CD4-positive, alpha-beta memory T cell (primary cell): ENCODE measurements at places on chromosomes 3 and 15. TPM values are rescaled to one million over a fixed set of nuclear protein-coding genes. Genes with fewer than 3 reads are reported as not detected.

DNA sequence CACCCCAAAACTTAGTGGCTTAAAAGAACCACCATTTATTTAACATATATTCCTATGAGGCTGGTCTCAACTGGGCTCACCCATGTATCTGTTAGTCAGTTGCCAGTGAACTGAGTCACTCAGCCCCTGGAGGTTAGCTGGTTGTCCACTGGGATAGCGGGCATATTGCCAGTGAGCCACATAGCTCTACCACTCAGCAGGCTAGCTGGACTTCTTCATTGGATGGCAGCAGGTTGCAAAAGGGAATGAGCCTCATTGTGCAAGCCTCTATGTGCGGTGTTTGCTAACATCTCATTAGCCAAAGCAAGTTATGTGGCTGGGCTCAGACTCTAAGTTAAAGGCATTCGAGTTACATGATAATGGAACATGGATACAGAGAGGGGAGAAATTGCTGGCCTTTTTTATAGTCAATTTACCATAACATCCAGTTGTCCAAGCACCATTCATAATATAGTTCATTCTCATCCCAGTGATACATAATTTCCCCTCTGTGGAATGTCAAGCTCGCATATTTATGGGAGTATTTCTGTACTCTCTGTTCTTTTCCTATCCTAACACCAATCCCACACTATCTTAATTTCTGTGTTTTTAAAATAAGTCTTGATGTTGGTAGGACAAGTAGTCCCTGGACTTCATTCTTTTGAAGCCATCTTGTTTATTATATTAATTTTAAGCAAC is 8.7 kb downstream of the BTD start:
- DNase-seq, result no peak

DNA sequence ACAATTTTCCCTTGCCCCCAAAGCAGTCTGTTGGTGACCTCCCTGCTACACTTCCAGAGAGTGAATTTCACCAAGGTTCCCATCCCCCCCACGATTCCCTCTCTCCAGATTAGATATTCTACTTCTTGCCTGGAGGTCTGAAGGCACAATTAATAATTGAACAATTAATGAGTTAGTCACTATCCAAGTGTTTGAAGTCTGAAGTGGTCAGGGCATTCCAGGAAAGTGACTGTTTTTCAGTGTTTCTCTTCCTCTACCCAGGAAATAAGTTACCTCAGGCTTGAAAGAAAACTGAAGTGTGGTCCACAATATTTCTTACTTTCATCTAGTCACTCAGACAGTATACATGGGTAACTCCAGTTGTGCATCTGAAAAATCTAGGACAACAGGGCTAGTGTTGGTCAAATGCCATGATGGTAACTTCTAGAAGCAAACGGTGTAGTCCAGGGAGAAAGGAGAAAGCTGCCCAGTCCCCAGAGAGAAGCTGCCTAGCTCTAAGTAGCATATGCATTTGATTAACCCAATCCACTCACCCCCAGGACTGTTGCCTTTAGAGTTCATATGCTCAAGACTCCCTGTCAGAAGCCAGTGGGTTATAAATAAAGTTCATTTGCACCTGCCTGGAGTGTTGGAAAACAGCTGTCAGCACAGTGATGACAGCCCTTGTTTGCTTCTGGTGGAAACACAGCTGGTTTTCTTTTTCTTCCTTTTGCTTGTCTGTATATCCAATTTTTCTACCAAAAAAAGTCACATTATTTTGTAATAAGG is 2.3 kb upstream of the TM4SF4 start:
- DNase-seq, result no peak

DNA sequence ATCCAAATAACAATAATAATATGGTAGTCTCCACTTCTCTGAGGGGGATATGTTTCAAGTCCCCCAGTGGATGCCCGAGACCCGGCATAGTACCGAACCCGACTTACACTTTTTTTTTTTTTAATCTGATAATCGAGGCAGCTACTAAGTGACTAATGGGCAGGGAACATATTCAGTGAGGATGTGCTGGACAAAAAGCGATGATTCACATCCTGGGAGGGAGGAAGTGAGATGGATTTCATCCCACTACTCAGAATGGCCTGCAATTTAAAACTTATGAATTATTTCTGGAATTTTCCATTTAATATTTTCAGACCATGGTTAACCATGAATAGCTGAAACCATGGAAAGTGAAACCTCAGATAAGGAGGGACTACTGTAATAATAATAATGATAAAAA is 49.5 kb upstream of the SELENOK start:
- DNase-seq, result no peak

GRCh38 chr3:172171396-172172075 is 132.2 kb downstream of the FNDC3B start:
- DNase-seq, result no peak

DNA sequence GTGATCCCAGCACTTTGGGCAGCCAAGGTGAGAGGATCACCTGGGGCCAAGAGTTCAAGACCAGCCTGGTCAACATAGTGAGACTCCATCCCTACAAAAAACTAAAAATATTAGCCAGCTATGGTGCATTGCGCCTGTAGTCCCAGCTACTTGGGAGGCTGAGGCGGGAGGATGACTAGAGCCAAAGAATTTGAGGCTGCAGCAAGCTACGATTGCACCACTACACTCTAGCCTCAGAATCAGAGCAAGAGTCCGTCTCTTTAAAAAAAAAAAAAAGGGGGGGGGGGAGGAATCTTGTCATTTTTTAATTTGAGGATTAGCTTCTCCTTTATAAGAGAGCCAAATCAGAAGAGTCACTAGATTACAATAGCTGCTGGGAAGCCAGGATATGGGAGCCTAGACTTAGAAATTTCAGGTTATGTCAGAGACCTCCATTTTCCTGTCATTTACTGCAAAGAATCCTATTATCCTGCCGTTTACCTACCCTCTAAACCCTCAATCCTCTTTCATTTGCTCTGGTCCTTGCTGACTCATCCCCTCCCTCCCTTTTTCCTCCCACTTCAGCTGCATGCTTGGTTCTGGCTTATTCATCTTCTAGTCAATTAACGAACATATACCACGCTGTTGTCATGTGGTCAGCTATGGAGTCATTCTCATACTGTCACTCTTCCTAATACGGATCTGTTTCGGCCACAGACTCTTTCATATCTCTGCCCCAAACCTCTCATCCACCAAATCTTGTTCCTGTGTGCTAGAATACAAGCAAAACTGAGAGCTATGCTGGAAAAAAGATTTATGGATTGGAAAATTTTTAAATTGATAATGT is 83.8 kb upstream of the PPIB start:
- no peak for DNase-seq

DNA sequence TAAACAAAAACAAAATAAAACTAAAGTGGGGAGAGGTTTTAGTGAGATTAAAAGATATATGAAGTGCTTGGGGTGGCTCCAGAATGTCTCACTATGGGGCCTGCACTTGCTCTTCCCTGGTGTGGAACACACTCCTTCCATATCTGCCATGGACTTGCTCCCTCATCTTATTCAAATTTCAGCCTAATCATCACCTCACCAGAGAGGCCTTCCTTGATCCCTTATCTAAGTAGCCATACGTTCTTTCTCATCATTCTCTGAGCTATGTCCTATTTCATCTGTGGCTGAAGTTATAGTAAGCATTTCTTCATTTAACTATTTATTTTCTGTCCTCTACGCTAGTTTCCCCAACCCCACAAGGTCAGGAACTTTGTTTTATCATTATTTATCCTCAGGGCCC is 511.7 kb downstream of the NTRK3 start:
- no peak for DNase-seq

DNA sequence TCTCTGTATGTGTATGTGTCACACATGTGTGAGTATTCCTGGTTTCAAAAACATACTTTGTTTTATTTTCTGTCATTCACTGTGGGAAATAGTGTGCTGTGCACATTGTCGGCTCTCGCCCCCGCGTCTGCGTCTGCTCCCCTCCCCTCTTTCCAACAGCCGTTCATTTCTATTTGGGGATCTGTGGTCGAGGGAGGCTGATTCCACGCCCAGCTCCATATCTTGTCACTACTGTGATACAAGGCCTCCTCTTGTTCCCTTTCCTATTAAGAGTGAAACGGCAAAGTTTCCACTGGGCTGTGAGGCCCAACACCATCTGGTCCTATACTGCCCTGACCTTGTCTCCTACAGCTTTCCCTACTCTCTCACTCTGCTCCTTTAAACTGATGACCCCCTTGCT is 172.5 kb upstream of the LRIG1 start:
- no peak for DNase-seq

- no peak for DNase-seq
These were observed 27.8 kb downstream of the CHP1 start for GRCh38 chr15:41258750-41259471.

- no peak for DNase-seq
These were observed 46.6 kb upstream of the ARPP21 start for GRCh38 chr3:35592589-35593295.

The SOX14 gene
- total RNA-seq, result not detected

The XIRP1 gene
- not detected for total RNA-seq

The CKMT1B gene
- total RNA-seq, result not detected

The POTEB2 gene
- total RNA-seq, result not detected

The ROBO2 gene
- not detected for total RNA-seq

The CACNA2D3 gene
- total RNA-seq, result not detected
